Stimulated activated CD8-positive, alpha-beta memory T cell treated with anti-CD3 and anti-CD28 coated beads, Interleukin-7, amount 100 ng/mL, for 4 hours (primary cell): ENCODE measurements at places on chromosomes 7 and 10.

DNA sequence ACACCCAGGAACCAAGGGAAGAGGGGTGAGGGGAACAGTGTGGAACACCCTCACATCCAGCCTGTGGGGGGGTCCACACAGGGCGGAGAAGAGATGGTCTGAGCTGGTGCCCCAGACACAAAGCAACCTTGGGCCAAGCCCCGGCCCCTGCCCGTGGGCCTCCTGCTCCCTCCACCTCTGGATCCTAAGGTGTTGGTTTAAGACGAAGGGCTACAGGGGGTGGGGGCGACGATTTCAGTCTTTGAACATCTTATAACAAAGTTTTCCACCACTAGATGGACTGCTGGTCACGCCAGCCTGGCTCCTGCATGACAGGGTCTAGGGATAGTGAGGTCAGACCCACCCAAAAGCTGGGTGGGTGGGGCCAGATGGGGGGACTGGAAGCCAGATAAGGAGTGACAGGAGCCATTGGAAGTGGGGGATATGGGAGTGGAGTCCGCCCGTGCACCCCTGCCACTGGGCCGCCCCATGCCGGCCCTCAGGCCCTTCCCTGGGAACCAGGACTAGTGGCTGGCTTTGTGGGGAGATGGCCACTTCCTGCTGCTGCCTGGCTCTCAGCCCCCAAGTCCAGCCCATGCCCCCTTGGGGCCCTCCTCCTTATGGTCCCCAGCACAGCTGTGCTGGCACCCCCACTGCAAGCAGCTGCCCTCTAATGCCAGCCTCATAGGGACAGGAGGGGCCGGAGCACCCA, 98.4 kb downstream of the RGS10 start:
- no peak for DNase-seq

DNA sequence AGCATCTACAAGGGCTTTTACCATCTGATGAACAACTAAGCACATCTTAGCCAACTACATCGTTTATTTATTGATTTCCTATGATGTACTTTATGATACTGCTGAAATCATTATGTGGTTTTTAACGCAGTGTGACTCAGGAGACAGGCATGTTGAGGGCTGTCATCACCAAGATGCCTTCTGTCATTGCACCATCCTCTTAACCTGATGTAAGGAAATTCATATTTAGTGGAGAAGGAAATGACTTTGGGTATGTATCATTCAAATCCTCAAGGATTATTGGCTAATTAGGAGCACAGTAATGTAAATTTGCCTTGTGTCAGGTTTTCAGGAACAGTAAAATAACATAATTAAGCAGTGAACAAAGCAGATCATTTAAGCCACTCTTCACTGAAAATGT, 138.5 kb upstream of the MGMT start:
- DNase-seq: no peak

- no peak for DNase-seq
Observed at GRCh38 chr10:33706746-33707145, 372.3 kb upstream of the NRP1 start.

DNA sequence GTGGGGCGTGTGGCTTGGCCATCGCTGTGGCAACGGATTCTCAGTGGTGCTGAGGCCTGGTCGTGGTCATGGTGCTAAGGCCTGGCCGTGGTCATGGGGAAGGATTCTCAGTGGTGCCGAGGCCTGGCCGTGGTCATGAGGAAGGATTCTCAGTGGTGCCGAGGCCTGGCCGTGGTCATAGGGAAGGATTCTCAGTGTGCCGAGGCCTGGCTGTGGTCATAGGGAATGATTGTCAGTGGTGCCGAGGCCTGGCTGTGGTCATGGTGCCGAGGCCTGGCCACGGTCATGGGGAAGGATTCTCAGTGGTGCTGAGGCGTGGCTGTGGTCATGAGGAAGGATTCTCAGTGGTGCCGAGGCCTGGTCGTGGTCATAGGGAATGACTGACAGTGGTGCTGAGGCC, 327.9 kb downstream of the ADARB2 start:
- no peak for DNase-seq

DNA sequence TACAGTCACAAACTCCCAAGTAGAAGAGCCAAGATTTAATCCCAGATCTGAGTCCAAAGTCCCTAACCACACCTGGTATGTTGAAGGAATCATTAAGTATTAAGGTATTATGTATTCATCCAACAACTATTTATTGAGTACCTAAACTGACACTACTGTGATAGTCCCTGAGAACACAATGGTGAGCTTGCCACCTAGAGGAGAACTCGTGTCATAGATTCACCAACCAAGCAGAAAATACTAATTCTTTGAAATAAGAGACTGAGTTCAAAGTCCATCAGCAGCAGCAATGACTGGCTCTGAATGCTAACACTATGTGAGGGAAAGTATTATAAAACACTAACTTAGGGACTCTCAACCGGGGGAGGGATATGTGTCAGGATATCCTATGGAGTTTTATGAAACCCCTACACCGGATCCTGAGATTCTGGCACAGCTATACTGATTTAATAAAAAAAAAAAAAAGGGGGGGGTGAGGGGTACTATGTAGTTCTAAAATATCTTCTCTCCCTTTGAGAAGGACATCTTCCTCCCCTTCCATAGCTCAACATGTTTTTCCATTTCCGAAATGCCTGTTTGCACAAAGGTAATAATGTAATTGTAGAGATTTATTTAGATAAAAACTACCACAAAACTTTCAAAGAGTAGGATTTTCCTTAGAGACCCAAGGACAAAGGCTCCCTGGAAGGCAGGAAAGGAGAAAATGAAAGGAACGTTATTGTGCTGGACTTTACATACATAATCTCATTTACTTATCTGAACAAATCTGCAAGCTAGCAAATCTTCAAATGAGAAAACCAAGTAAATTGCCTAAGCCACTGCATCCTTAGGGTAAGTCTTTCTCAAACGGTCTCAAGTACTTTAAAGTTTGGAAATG, 1.6 kb downstream of the NCOA4 start:
- DNase-seq: no peak

DNA sequence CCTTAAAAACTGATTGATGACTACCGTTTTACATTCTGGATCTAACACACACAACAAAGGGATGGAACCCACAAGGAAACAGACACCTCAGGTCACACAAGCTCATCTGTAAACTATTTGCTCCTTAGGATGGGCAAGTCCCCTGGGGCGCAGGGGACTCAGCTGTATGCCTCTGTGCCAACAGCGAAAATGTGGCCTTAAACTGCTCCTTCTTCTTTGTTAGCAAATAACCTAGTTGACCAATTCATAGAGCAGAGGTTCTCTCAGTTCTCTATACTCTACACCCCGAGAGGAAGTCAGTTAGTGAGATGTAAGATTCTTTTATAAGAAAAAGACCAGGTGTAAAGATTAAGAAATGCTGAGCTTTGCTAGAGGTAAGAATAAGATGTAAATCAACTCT, 181.9 kb upstream of the PRSS58 start:
- no peak for DNase-seq

DNA sequence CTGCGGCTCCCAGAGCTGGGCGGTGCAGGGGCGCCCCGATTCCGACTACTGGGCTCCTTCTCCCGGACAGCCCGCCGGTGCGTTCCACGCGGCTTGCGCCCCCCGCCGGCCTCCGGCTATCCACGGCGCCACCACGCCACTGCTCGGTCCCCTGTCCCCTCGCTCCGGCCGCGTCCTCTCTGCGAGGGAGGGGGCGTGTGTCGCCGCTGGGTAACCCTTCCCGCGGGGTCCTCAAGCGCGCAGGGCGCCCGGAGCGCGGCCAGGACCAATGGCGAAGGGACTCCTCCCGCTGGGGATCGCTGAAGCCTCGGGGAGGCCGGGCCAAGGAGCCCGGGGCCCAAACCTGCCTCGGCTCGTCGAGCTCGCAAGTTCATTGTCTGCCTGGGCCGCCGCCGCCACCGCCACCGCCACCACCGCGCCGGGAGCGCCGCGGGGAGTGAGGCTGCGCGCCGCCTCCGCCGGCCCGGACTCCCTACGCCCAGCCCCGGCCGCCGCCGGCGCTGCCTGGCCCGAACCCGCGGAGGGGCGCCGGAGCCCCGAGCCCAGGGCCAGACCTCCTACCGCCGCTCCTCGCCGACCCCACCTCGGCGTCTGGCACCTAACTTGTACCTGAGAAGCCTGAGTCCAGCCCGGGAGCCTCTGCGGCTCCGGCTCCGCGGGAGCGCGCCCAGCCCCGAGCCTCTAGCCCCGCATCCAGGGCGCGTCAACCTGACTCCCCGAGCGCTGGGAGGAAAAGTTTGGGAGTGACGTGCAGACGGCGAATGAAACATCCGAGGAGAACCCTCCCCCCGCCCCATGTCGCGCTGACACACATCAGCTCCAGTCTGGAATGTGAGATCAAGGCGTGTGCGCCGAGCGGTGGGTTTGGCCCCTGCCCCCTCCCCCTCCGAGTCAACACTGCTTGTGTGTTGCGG, at the start of gene CHST15:
Gene CHST15, minus strand, starts transcription at position 739 of the 914 bp plus-strand sequence. CDS start 47,386 bp downstream, outside the sequence.
- DNase-seq: no peak

DNA sequence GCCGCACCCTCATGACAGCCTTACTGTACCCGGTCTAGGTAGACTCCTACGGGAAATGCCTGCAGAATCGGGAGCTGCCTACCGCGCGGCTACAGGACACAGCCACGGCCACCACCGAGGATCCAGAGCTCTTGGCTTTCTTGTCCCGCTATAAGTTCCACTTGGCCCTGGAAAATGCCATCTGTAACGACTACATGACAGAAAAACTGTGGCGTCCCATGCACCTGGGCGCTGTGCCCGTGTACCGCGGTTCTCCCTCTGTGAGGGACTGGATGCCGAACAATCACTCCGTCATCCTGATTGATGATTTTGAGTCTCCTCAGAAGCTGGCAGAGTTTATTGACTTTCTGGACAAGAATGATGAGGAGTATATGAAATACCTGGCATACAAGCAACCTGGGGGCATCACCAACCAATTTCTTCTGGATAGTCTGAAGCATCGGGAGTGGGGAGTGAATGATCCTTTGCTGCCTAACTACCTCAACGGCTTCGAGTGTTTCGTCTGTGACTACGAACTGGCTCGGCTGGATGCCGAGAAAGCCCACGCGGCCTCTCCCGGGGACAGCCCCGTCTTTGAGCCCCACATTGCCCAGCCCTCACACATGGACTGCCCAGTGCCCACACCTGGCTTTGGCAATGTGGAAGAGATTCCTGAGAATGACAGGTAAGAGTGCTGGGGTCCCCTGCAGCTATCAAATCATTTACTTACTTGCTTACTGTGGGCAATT, 8.5 kb upstream of the CHCHD1 start:
- DNase-seq: no peak

- no peak for DNase-seq
Observed at GRCh38 chr10:43754569-43755260, 106.0 kb upstream of the ZNF32 start.

DNA sequence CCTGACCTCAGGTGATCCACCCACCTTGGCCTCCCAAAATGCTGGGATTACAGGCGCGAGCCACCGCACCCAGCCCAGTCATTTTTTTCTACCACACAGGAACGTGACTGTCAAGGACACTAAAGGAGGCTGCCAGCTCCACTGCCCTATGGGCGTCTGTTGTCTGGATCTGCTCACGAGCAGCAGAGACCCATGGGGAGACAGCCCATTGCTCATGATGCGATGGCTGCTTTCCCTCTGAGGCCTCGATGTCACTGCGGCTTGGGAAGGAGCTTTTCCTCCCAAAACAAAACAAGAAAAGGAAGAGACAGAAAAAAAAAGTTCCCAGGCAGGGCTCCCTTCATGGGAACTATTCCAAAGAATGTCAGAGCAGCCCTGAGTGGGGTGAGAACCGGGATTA, 70.5 kb downstream of the DENND2A start:
- DNase-seq: no peak

DNA sequence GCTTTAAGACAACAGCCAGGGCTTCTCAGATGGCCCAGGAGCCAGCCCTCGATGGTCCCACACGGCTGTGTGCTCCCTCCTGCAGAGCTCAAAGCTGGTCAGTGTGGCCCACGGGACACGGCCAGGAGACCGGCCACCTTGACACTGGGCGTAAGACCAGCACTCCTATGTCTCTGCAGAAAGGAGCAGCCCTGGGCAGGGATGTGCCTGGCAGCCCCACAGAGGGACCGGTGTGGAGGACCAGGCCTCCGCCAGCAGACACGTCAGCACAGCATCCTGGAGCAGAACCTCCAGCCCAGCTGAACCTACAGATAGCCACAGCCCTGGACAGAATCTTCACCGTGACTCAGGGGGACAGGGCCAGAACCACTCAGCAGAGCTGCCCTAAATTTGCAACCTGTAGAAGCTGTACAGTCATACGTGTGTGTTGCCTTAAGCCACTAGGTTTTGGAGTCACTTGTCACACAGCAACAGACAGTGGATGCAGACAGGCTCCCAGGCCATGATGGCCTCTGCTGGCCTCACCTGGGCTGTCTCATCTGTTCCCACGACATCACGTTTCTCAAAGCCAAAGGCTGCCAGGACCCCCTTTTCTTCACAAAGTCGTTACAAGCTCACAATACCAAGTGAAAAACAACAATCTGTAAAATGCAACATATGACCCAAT, 132.4 kb downstream of the DIP2C start:
- DNase-seq: no peak

GRCh38 chr10:13920031-13920430, 333.3 kb downstream of the PRPF18 start:
- no peak for DNase-seq

DNA sequence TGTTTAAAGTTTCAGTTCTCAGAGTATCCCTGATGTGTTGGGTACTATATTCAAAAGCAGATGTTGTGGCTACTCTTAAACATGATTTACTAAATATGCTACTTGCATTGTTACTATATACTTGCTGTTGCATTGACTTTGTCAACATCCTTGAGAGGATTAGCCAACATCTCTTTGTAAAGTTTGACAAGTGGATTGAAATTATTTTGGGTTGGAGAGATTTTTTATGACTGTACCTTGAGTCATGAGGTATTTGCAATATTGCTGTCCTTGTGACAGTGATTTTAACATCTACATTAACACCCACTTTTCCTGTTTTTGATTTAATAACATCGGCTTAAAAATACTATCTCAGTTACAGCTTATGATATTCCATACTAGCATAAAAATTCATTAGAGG, 31.9 kb downstream of the MRC1 start:
- no peak for DNase-seq

DNA sequence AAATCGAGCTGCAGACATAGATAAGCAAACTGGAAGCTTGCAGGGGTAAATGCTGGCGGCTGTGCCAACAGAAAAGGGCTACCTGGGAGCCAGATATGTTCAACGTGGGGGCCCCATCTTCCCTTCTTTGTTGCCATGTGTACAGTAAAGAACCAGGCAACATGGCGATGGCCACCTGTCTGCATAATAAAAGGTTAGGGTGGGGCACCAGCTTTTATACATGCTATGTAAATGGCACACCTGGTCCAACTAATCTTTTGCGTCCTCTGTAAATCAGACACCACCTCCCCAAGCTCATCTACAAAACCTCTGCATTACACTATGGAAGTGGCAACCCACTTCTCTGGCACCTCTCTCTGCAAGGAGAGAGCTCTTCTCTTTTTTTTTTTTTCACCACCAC, 13.9 kb downstream of the BUD31 start:
- no peak for DNase-seq

GRCh38 chr10:7306147-7306546, 104.7 kb downstream of the SFMBT2 start:
- DNase-seq: no peak
